ENCODE measurements at places on chromosomes 4 and X.

- DNase-seq: no peak
These were observed 734 bp downstream of the STOX2 start for GRCh38 chr4:183905593-183906488.

DNA sequence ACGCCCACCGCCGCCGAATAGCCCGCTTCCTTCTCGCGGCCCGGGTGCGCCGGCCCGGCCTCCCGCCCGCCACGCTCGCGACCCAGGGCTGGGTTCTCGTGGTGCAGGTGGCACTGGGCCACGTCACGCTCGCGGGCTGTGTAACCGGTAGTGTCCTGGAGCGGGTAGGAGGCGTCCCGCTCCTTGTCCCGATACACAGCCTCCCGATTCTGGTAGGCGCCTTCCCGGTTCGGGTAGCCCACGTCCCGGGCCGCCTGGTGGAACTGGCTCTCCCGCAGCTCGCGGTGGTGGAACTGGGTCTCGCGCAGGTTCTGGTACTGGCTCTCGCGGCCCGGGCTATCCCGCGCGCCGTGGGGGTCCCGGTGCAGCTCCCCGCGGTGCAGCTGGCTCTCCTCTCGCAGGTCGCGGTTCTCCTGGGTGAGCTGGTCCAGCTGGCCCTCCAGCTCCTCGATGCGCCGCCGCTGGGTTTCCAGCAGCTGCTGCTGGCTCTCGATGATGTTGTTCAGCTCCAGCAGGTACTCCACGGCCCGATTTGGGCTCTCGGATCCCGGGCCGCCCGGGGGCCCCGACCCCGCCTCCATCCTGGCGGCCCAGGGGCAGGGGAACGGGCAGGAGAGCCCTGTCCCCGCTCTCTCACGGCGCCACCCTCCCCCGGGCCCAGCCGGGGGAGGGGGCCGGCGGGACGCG is 39.3 kb upstream of the IQSEC2 start:
- DNase-seq: no peak

GRCh38 chrX:68677998-68678397 is 30.5 kb downstream of the STARD8 start:
- DNase-seq: no peak

- DNase-seq: peak; percentile 24
These were observed 47.5 kb downstream of the PKD2 start for GRCh38 chr4:88054901-88055300.
